Prostate gland (tissue), 2 donors: ENCODE measurements at places on chromosomes 11 and 22. TPM values are rescaled to one million over a fixed set of nuclear protein-coding genes. Genes with fewer than 3 reads are reported as not detected.
A peak's percentile ranks its signal among the peaks of the same experiment; 100 is the strongest.

DNA sequence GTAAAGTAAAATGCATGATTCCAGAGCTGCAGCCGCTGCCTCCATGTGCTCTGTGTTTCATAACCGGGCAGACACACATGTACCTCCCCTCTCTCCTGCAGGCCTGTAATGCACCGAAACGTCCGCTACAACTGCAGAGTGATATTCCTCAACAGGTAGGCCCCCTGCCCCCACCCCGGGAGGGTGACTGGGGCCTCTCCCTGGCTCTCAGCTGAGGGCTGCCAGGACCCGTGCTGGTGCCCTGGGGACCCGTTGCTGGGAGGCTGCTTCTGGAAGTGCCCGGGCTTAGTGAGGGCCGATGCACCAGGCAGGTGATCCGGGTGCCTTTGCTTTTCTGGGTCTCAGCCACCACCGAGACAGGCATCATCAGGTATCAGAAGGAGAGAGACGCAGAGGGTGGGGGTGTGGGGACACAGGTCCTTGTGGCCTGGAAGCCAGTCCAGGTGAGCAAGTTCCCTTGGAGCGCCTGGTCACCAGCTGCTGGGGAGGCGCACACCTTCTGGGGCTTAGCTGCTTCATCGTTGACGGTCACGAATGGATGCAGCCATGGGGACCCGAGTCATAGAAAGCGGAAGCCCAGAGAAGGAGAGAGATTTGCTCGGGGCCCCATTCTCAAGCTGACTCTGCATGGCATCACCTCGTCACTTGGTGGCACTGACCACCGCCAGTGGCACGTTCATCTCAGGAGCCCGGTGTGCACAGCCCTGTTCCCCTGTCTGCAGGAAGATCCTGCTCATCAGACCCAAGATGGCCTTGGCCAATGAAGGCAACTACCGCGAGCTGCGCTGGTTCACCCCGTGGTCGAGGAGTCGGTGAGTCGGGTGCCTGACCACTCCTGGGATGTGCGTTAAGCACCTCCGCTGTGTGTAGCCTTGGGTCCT is 10.6 kb downstream of the NADSYN1 start:
- no peak for DNase-seq

GRCh38 chr11:94721565-94722292 is 46.4 kb upstream of the AMOTL1 start:
- DNase-seq: no peak

GRCh38 chr22:38398609-38399461 is 56.2 kb downstream of the KCNJ4 start:
- peak; percentile 81 for DNase-seq

DNA sequence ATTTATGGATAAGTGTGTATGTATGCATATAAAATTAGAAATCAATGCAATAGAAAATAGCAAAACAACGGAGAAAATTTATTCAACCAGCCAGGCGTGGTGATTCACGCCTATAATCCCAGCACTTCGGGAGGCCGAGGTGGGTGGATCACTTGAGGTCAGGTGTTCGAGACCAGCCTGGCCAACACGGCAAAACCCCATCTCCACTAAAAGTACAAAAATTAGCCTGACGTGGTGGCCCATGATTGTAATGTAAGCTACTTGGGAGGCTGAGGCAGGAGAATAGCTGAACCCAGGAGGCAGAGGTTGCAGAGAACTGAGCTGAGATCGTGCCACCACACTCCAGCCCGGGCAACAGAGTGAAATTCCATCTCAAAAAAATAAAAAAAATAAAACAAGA is 5.5 kb downstream of the KRTAP5-6 start:
- DNase-seq: no peak

GRCh38 chr22:17847360-17848078 is 73.2 kb upstream of the BID start:
- DNase-seq: no peak

DNA sequence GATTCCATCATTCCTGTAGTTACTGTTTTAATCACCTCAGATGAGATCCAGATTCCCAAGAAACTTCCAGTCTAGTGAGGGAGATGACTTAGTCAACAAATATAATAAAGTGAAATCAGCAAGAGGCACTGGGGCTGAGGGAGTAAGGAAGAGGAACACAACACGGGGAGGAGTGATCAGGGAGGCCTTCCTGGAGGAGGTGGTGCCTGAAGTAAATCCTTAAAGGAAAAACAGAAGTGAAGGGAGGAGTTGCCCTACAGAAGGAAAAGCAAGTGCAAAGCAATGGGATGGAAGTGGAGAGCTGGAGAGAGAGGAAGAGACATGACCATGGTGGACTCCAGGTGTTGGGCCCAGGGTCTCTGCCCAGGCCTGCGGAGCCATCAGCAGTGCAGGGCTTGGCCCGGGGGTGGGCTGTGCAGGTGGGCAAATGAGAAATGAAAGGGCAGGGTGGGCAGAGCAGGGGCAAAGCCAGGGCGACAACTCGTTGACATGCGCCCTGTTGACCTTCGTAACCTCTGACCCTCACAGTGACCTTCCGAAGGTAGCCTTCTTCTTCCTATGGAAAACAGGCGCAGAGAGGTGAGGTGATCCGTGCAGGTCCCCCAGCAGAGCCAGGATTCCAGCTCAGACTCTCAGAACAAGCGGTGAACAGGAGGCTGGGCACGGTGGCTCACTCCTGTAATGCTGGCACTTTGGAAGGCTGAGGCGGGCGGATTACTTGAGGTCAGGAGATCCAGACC is 12.1 kb upstream of the PPARA start:
- DNase-seq: no peak

DNA sequence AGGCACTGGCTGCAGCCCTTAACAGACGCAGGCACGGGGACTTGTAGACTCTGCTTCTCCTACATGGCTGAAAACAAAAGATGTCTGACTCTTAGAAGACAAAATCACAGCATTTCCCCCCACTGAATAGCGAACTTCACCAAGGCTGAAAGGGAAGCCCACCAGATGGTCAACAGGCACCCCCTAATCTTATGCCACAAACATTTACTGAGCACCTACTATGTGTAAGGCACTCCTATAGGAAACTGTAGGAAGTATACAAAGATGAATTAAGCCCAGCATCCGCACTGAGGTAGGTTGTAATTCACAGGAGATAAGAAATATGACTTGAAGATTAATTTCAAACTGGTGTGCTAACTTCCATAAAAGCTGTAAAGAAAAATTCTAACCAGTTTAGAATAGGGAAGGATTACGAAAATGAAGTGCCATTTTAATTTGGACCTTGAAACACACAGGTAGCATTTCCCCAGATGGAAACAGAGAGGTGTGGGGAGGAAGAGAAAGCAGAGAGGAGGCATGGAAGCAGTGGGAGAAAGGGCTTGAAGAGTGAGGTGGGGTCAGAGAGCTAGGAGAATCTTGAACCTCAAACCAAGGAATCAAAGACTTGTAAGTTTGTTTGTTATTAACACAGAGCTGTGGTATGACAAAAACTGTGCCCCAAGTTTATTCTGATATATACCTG is 38.1 kb downstream of the NUMA1 start:
- no peak for DNase-seq

DNA sequence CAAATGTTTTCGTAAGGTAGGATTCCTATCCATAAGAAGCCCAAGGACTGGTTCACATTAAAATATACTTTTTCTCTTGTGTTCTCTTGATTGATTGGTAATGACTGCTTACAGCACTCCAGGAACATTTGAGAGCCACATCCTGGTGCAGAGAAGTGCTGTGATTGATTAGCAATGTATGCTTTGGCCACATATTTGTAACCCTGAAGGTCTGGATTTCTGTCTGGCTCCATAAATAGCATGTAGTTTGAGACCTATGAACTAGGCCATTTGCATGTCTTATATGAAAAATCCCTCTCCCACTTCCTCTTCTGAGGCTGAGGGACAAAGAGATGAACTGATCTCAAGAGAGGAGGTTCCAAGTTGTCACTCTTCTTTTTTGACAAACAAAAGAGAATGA is 49.3 kb upstream of the CD44 start:
- no peak for DNase-seq

DNA sequence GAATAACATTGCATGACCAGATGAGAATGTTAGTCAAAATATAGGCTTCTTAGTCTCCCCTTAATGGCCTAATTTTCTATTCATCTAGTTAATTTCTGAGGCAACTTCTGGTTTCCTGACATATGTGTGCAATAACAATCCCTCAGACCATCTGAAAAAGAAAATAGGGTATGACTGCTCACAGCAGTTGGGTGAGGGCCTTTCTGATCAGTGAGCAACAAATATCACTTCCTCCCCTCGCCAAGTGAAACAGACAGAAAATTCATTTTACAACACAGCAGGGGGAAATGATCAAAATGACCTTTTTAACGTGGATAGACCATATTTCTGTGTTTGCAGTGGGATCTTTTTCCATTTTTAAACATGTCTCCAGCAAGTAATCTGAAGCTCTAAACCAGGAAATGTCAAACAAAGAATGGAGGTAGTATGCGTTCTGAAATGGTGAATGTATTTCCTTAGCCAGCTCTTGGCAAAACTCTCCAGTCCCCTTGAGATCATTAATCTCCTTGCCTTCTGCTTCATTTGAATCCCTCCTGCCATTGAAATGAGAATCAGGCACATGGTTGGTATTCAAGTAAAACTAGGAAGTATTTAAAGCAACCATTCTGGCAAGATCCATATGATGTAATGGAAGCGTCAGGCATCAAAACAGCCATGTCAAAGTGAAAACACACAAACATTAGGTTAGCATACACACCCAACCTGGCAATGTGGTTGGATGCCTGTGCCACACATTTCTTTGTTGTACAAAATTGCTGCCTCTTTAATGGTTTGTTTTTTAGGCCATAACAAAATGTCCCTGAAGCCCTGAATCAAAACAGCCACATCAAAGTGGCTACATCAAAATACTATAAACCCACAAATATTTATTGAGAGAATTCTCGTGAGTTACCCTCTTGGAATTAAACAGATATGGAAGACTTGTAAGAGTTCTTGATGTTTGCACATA is 100.1 kb downstream of the SLC1A2 start:
- DNase-seq: no peak

DNA sequence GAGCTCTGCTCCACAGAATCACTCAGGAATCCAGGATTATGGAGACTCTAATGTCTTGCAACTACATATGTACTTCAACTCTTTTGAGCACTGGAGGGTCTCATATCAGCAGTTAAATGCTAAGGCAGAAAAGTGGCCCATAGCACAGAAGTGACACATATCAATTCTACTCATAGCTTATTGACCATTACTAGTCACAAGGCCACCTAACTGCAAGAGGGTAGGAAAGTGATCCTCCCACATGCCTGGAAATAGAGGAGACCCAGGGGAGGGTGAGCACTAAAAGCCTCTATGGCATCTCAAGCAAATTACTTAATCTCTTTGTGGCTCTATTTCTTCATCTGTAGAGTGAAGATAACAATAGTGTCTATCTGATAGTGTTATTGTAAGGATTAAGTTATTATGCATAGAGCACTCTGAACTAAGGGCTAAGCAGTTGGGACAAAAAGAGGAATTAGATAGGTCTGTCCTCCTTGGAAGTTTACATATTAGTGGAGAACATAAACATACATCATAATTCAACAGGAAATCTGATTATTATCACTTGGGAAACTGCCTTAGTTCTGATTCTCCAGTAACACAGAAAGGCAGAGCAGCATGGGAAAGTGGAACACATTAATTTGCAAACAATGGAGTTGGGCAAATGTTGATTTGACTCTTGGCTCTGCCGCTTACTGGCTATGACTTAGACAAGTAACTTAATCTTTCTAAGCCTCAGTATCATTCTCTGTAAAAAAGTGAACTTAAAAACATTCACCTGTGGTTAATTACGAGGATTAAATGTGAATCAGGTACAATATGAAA is 25.1 kb upstream of the USP47 start:
- DNase-seq: no peak

- no peak for DNase-seq
These were observed 110.8 kb downstream of the GGTLC2 start for GRCh38 chr22:22754961-22755777.

- DNase-seq: no peak
These were observed 39.8 kb downstream of the C11orf58 start for GRCh38 chr11:16778286-16778685.

GRCh38 chr11:134449051-134449450 is 37.0 kb upstream of the B3GAT1 start:
- no peak for DNase-seq

GRCh38 chr11:64675450-64676260 is 47.3 kb downstream of the NRXN2 start:
- DNase-seq: no peak

DNA sequence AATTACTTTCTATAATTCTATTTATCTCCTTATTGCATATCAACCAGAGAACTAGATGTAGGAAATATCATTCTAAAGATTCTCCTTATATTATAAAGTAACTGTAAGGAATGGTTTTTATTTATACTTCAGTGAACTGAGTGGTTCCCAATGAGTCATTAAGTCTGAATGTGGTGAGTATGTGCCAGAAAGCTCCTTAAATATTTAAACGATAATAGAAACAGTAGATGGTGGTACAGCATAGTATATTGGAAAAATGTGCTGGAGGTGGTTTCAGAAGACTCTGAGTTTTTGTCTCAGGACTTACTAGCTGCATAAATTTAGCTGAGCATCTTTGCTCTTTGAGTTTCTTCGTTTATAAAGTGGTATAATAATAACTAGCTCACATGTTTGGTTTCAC is 653.5 kb downstream of the FAM181B start:
- no peak for DNase-seq

- peak; percentile 88 for DNase-seq
These were observed at the start of gene CHORDC1 for GRCh38 chr11:90222459-90223247. CHORDC1 (minus strand) TSS chr11:90223049; CDS start chr11:90222954, 95 bp downstream.

- DNase-seq: no peak
These were observed 38.9 kb upstream of the CSNK2A3 start for GRCh38 chr11:11391796-11392463.

DNA sequence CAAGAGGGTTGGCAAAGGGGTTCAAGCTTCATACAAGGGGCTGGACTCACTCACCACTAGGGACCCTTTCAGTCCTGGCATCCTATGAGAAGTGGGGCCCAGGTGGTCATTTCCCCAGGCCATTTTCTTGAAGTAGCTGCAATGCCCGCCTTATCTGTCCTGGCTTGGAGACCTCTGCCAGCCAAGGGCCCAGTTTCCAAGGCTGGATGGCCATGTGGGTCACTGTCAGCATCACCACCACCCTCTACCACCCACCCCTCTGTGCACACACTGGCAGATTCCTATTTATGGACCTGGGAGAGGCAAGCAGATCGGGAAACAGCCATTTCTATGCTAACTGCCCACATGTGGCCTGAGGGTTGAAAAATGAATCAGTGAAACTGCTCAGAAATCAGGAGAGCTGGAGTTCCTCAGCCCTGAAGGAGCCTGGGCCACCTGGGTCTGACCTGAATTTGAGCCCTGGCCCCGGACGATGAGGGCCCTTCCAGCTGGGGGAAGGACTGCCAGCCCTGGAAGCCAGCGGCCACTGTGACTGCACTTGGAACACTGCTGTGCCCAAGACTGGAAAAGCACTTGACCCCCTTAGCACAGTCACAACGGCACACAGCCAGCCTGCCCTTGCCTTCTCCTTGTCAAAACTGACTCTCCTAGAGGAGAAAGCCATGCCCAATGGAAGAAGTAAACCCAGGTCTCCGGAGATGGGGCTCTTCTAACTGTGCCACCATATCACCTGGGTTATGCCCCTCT is 442.2 kb downstream of the BUD13 start:
- no peak for DNase-seq

The DERL3 gene
- total RNA-seq: not detected

The CHADL gene
- 8.2 TPM for total RNA-seq

The TMEM134 gene
- 106 TPM for total RNA-seq

The ALG8 gene
- 50.3 TPM for total RNA-seq

The TECTA gene
- total RNA-seq: 0.41 TPM
